Epithelial cell of alveolus of lung (primary cell): ENCODE measurements at places on chromosomes 7 and 10. TPM values are rescaled to one million over a fixed set of nuclear protein-coding genes. Genes with fewer than 3 reads are reported as not detected.

PTN gene
- total RNA-seq: 34.1 and 37.0 TPM in 2 replicates

PDIA4 gene
- 186 and 471 TPM in 2 replicates for total RNA-seq

EPHB4 gene
- 48.5 and 62.8 TPM in 2 replicates for total RNA-seq

ERVW-1 gene
- 0.16 TPM in 1 of 2 replicates, not detected in the other for total RNA-seq

CYP2C18 gene
- not detected in 2 replicates for total RNA-seq

BICC1 gene
- 19.1 and 37.6 TPM in 2 replicates for total RNA-seq

CPXM2 gene
- total RNA-seq: 1.8 TPM in 1 of 2 replicates, not detected in the other

ODAD2 gene
- total RNA-seq: 0.52 and 0.64 TPM in 2 replicates

LIPF gene
- not detected in 2 replicates for total RNA-seq

HMX2 gene
- total RNA-seq: not detected in 2 replicates

ZEB1 gene
- total RNA-seq: 49.8 and 50.3 TPM in 2 replicates

TPK1 gene
- total RNA-seq: 1.1 and 3.7 TPM in 2 replicates
